Fibroblast of skin of right quadriceps (primary cell): ENCODE measurements at places on chromosomes 6 and 20.
A peak's percentile ranks its signal among the peaks of the same experiment; 100 is the strongest.

GRCh38 chr6:123316733-123317323, 319.9 kb downstream of the TRDN start:
- DNase-seq = peak; percentile 1

GRCh38 chr6:19024737-19025136, 637.6 kb downstream of the RNF144B start:
- peak; percentile 53 for DNase-seq

DNA sequence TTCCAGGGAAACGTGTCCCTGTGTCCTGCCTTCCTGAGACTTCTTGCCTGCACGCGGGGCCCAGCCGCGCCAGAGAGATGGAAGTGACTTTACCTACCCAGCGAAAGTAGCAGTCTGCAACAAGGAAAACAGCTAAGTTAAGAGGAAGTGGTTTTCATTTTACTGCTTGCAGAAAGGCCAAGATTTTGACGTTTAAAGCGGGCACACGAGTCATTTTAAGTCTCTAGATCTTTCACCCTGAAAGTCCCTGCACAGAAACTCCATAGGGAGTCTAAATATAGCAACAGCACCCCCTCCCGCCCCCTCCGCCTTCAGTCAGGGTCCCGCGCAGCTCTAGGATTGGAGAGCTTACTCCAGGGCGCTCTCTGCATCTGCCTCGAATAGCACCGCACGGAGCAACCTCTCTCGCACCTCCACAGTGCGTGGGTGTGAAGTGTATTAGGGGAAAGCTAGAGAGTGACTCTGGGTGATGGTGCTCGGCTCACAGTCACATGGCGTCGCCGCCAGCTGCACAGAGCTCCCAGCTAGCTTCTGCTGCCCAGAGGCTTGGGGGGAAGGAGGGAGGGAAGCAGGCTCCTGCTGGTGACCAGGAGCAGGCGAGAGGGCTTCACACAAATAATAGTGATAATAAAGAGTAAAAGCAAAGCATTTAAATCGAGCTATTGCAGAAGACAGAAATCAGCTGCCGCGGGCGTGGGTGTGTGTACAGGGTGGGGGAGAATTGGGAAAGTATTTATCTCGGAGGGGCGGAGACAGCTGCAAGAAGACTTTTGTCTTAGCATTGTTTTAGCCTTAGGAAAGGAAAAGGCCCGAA, 1.8 kb upstream of the KCNQ5 start:
- peak; percentile 36 for DNase-seq

DNA sequence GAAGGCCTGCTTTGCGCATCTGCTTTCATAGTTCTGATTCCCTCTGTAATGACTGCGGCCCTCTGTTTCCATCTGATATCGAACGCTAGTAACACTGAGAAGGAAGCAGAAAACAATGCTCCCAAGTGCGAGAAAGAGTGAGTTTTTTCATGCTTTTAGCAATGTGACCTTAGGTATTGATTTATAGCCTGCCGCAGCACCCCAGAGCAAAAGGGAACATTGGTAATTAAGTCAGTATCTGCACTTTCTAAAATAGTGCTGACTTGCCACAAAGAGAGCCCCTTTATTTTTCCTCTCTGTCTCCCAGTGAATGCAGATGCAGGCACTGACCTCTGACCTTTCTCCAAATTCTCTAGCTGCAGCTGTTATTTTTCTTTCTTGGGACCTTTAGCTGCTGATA, 129.8 kb downstream of the HDGFL1 start:
- DNase-seq = no peak

- no peak for DNase-seq
Observed at GRCh38 chr20:12023194-12023795, 105.6 kb downstream of the BTBD3 start.

DNA sequence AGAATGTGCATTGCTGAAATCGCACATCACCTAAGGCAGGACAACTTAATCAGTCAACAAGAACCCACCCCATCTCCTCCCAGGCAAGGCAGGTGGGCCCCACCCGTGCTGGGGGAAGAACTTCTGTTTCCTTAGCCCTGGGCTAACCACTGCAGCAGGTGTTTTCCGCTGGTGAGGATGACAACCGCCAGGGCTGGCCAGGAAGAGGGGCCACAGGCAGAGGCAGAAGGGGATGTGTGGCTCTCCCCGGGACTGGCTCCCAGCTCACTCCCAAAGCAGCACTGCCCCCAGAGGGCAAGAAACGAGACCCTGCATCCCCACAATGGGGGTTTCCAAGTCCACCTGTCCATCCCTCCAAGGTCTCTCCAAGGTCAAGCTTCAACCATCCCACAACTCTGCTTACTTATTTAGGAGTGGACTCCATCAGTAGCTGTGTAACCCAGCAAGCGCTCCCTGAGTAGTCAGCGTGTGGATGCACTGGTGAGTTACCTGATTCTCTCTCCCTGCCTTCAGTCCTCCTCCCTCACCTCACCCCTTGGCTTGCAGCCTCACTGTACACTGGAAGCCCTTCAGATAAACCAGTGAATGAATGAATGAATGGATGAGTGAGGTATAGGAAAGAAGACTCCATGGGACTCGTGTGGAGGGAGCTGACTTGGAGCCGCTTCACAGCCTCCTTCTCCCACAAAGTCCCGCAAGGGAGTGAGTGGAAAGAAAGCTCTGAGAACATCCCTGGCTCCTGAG, 168.2 kb upstream of the CST7 start:
- DNase-seq = no peak

DNA sequence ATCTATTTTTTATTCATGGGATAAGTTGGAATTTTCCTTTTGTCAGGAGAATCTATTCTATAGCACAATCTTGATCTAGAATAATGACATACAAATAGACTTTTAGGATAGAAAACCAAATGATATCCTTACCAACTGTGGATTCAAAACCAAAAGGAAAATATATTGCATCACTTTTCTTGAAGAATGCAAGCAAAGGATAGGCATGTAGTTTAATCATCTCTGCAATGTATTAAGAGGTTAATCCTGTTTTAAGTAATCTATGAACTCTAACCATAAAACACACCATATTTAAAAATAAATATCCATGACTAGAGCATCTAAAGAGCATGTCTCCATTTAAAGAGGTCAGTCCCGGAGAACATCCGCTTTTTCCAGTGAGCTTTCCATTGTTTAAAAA, 106.7 kb upstream of the CNKSR3 start:
- peak; percentile 25 for DNase-seq

- DNase-seq = no peak
Observed at GRCh38 chr6:144928847-144929246, 643.7 kb downstream of the UTRN start.
